ENCODE measurements at places on chromosomes 6 and 20.

- H3K27me3 ChIP-seq, result no peaks in the 10 kb centered on the region
- H3K36me3 ChIP-seq, result no peaks in the 10 kb centered on the region
- DNase-seq, result peak; percentile 82
These were observed 117.0 kb downstream of the ERMARD start for GRCh38 chr6:169868458-169868857.

GRCh38 chr6:4947716-4948115 is 56.1 kb downstream of the RPP40 start:
- no peaks in the 10 kb centered on the region for H3K27me3 ChIP-seq
- no peak overlapping the region for H3K27ac ChIP-seq
- no peak overlapping the region for H3K4me3 ChIP-seq
- DNase-seq, result no peak

- no peak for DNase-seq
- no peaks in the 10 kb centered on the region for H3K27me3 ChIP-seq
- H3K27ac ChIP-seq, result no peak overlapping the region
- H3K4me3 ChIP-seq, result no peak overlapping the region
- H3K4me1 ChIP-seq, result no peaks in the 10 kb centered on the region
These were observed 143.8 kb downstream of the BTBD3 start for GRCh38 chr20:12061466-12061865.

DNA sequence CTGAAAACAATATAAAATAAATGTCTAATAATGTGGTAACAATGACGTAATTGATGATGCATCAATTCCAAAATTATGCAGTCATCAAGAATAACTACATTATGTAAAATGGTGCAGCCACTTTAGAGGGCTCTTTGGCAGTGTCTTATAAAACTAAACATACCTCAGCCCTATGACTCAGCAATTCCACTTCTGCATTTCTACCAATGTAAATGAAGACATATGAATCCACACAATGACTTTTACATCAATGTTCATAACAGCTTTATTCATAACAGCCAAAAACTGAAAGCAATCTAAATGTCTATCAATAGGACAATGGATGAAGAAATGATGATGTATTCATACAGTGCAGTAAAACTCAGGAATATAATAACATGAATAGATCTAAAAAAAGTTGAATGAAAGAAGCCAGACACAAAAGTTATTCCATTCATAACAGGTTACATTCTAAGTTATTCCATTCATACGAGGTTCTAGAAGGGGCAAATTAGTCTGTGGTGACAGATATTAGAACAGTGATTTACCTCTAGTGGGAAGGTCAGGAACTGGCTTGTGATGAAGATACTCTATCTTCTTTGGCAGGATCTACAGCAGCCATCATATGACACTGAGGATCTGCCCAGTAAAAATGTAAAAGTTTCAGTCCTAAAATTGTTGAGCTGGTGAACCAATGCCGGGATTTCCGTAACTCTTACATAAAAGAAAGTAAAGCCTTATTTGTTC is 396.1 kb downstream of the PLCB1 start:
- DNase-seq, result no peak
- no peak overlapping the region for H3K27ac ChIP-seq
- H3K4me3 ChIP-seq, result no peak overlapping the region

DNA sequence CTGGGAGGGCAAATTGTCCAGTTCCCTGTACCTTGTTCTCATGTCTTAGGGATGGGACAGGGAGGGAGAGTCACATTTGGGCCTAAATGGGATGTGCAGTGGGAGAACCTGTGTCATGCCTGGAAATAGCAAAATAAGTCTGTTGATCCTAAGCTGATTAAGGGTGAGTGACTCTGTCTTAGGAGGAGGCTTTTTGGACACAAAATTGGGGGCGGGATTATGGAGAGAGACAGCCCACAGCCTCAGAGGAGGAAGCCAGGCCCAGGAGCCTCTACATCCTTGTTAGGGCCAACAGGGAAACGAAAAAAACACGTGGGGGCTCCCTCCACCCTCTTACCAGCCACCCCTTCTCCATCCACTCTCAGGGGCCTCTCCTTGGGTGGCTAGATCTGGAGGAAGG is 2.2 kb downstream of the KCNB1 start:
- peaks cover 45% of the 10 kb centered on the region for H3K27me3 ChIP-seq
- no peak for DNase-seq
- no peak overlapping the region for H3K4me3 ChIP-seq
- peaks cover 7% of the 10 kb centered on the region for H3K4me1 ChIP-seq
- no peak overlapping the region for H3K27ac ChIP-seq

DNA sequence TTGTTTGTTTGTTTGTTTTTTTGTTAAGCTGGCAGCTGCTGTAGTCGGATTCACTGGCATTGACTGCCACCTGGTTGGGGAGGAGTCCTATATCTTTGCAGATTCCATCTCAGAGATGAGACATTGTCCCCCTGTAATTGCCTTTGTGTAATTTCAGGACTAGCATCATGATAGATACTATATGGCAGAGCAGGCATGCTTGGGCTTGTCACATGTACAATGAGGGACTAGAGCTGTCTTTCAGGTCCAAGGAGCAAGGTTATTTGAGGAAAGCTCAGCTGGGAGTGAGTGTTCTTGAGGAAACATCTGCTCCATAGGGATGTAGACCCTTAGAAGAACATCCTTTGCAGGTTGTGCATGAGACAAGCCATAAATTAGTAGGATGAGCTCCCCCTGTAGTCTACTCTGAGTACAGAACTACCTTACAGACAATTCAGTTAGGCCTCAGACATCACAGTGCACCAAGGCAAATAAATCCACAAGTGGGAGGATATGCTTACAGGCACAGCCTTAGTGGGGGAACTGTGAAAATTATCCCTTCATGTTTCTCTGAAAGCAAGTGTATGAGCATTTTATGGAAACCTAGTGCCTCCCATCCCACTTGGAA is 62.1 kb downstream of the BMP2 start:
- no peaks in the 10 kb centered on the region for H3K4me1 ChIP-seq
- H3K27me3 ChIP-seq, result no peaks in the 10 kb centered on the region
- H3K36me3 ChIP-seq, result no peaks in the 10 kb centered on the region
- no peak overlapping the region for H3K27ac ChIP-seq

DNA sequence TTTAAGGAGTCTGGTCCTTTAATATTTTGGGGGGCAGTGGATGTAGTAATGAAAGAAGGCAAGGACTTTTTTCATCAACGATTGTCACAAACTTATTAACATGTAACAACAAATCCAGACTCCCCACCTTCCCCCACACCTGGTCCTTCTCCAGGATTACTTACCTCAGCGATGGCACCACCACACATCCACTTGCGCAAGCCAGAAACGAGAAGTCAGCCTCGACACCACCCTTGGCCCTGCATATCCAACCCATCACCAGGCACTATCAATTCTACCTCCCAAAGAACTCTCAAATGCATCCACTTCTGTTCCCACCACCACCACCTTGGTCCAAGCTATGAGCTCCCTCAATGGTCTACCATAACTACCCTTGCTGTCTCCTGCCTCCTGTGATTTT is 6.6 kb downstream of the EZR start:
- H3K4me1 ChIP-seq, result peaks cover 80% of the 10 kb centered on the region
- peak overlapping the region; percentile 59 for H3K27ac ChIP-seq
- H3K4me3 ChIP-seq, result peak overlapping the region; percentile 88
- no peaks in the 10 kb centered on the region for H3K27me3 ChIP-seq
- peaks cover 86% of the 10 kb centered on the region for H3K36me3 ChIP-seq

GRCh38 chr6:151806757-151807512 is 547 bp upstream of the ESR1 start:
- peaks cover 67% of the 10 kb centered on the region for H3K27me3 ChIP-seq
- no peaks in the 10 kb centered on the region for H3K36me3 ChIP-seq
- H3K4me1 ChIP-seq, result peaks cover 7% of the 10 kb centered on the region

DNA sequence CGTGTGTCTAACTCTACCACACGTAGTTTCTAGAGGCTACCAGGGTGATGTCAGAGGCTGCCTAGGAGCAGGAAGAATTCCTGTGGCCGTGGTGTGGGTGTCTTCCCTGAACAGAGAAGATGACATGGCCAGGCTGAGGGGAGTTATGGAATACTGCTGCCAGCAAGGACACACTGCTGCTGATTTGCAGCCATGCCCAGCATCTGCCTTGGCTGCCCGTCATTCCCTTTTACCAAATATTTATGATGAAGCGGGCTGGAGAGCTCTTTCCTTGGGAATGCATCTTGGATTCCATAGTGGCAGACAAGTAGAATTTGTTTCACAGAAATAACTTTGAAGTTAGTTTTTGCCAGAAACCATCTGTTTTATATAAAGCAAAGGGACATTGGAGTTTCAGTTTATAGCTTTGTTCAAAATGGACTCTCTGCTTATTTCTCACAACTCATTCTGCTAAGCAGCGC is 80.8 kb upstream of the VSTM2L start:
- no peak overlapping the region for H3K4me3 ChIP-seq
- H3K27ac ChIP-seq, result no peak overlapping the region
- no peak for DNase-seq
- peaks cover 13% of the 10 kb centered on the region for H3K4me1 ChIP-seq
- no peaks in the 10 kb centered on the region for H3K27me3 ChIP-seq

GRCh38 chr6:50455029-50455428 is 258.3 kb upstream of the TFAP2D start:
- H3K4me3 ChIP-seq, result no peak overlapping the region
- H3K27ac ChIP-seq, result no peak overlapping the region
- no peaks in the 10 kb centered on the region for H3K4me1 ChIP-seq
- no peaks in the 10 kb centered on the region for H3K27me3 ChIP-seq

GRCh38 chr6:53199156-53199555 is 50.5 kb upstream of the GCM1 start:
- no peak overlapping the region for H3K4me3 ChIP-seq
- DNase-seq, result no peak

DNA sequence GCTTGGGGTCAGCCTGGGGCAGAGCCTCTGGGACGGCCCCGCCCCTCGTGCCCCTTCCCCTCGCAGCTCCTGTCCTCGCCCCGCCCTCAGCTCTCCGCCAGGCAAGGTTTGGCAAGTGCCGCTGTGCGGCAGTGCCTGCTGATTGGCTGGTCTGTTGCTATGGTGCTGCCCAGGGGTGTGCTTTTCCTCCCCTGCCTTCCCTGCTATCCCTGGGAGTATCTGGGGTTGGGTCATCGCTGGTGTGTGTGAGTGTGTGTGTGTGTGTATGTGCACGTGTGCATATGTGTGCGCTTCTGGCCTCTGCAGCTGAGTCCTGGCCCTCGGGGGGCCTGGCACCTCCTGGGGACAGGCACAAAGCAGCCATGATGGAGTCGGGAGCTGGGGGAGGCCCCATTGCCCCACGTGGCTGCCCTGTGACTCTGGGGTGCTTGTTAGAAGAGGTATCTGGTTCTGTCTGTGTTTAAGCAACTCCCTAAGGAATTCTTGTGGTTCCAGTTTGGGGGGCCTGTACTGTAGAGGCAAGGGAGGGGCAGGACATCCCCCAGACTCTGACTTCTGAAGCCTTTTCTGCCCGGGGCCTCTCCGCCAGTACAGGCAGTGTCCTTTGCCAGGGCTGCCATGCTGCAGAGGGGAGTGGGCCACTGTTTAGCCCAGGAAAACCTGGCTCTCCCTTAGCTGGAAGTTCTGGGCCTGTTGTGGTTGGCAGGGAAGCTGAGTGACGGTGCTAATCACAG is 6.9 kb downstream of the RTEL1 start:
- no peak overlapping the region for H3K27ac ChIP-seq
- no peaks in the 10 kb centered on the region for H3K27me3 ChIP-seq
- peaks cover 22% of the 10 kb centered on the region for H3K36me3 ChIP-seq
- H3K4me1 ChIP-seq, result peaks cover 5% of the 10 kb centered on the region
- no peak overlapping the region for H3K4me3 ChIP-seq

All from activated CD4-positive, alpha-beta T cell treated with anti-CD3 and anti-CD28 coated beads, Interleukin-2, amount 10 ng/mL, durations not matched to agents 24 days and 14 days (primary cell).